Kasumi-1 (cell line): ENCODE measurements at places on chromosomes 7 and 10.
A peak's percentile ranks its signal among the peaks of the same experiment; 100 is the strongest.

GRCh38 chr10:29343607-29344038 is 54.8 kb downstream of the LYZL1 start:
- DNase-seq = peak; percentile 23

DNA sequence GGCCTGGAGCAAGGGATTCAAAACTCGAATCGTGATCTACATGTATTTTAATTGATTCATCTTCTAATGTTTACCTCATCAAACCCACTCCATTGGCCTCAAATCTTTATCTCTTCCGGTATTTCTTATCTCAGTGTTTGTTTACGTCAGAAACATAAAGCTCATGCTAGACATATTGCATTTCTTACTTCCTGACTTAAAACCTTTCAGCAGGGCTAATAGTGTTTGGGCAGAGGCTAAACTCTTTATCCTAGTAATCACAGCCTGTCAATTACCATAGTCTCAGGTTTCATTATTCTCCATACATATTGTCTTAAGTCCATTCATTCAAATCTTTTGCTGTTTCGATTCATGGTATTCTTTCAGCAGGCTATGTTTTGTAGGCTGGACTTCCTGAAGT is 81.3 kb upstream of the AGR3 start:
- no peak for DNase-seq

DNA sequence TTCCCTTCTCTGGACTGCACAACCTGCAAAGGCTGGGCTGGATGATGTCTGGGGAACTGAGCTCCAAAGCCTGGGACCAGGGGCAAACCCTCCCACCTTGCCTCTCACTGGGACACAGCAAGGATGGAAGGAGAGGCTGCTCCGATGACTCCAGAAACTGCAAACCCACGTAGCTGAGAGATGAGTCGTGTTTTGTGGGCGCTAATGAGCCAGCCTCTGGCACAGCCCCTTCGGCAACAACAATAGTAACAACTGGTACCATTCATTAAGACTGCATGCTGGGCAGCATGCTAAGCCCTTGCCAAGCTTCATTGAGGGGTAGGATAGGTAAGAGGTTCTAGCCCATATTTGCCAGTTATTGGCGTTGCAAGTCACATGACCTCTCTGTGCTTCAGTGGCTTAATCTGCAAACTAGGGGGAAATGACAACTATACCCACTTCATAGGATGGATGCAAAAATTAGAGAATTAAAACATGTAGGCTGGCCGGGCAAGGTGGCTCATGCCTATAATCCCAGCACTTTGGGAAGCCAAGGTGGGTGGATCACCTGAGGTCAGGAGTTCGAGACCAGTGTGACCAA is 145.9 kb downstream of the SH3PXD2A start:
- no peak for DNase-seq

GRCh38 chr10:132048294-132048667 is 17.5 kb upstream of the JAKMIP3 start:
- DNase-seq = no peak

DNA sequence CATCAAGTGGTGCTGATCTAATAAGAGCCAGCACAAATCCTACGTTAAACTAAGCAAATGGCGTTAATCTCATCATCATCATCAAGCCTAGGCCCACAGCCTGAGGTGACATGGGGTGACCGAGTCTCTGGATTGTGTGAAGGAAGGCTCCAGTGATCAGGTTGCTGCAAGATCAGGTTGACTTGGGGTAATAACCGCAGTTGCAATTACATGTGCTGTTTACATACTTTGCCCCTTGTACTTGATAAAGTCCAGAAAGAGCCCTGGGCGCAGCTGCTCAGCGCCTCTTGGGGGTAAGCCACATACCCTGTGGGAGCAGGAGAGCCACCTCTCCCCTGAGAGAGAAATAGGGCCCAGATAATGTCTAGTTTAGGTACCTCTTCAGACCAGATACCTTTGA is 228.1 kb downstream of the WDR11 start:
- DNase-seq = no peak

- no peak for DNase-seq
Measured at GRCh38 chr7:132155715-132156114, 420.6 kb downstream of the PLXNA4 start.

- DNase-seq = no peak
Measured at GRCh38 chr10:25297466-25297865, 122.7 kb downstream of the GPR158 start.

- no peak for DNase-seq
Measured at GRCh38 chr10:21160116-21160515, 263.0 kb upstream of the NEBL start.

DNA sequence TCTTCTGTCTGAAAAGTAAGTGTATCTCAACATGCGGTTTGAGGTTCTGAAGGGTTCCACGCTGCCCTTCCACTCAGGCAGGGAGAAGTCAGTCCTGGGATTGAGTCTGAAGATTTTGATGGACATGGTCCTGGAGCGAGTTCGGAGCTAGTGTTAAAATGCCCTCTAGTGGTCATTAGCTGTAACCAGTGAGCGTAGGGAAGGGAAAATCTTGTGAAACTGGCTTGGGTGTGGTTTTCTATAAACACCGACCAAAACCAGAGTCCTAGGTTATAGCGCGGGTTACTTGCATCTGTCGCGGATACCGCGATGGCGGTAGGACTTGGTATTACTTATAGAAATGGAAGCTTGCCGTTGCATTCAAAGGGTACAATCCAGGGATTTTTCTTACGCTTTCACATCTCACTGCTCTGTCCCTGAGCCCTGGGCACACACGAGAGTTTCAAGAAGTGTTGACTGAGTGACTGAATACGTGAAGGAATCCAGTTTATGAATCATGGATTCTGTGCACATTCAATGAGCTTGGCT is 348.2 kb upstream of the C7orf33 start:
- DNase-seq = peak; percentile 82

- DNase-seq = no peak
Measured at GRCh38 chr10:119687192-119688032, 36.2 kb downstream of the BAG3 start.
